Epithelial cell of esophagus (primary cell): ENCODE measurements at places on chromosomes 6 and 20.

GRCh38 chr6:38215225-38215624 is 395.7 kb downstream of the ZFAND3 start:
- DNase-seq: no peak

DNA sequence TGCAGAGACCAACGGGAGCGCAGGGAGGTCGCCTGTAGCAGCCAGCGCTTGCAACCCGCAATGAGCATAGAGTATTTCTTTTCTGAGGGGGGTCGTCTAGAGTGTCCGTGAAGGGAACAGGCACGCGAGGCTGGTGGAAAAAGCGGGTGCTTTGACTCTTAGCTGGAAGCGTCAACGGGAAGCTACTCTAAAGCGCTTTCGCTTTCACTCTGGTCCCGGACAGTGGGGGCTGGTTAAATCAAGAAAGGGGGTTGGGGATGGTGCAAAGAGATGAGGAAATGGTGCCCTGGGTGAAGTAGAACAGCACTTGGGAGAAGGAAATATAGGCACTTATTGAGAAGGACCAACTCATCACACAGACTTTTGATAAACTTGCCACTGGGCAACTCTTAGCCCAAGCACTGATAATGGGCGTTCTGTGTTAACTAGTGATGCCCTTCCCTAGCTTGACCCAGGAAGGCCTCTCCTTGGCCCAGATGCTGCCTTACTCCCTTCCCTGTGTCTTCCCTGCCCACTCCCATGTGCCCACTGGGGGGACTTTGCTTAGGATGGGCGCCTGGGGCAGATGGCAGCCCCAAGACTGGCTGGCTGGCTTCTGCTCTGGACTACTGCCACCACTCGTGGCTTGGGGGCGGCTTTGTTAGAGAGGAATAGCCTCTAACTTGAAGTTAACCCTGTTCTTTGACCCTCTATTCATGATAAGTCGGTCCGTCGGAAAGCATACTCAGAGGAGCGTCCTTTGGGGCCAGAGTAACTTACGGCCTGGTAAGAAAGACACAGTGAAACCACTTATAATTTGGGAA is 585 bp downstream of the PSMB9 start:
- DNase-seq: peak; percentile 16

GRCh38 chr6:115194981-115195638 is 852.3 kb upstream of the HS3ST5 start:
- DNase-seq: no peak

DNA sequence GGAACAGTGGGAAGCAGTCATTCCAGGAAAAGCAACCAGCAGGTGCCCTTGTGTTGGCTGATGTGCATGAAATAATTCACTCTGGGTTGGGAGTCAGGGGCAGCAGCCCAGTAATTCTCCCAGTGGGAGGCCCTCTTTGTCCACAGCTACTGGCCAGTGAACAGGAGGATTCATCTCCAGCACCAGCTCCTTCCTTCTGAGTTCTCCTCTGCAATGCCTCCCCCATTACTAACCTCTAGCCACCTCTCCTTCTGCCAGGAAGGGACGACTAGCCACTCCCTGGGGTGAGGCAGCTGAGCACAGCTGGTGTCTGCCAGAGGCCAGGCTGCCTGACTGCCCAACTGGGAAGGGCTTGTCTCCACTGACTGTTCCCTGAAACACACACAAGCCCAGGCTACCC is 12.5 kb upstream of the R3HDML start:
- DNase-seq: peak; percentile 19

DNA sequence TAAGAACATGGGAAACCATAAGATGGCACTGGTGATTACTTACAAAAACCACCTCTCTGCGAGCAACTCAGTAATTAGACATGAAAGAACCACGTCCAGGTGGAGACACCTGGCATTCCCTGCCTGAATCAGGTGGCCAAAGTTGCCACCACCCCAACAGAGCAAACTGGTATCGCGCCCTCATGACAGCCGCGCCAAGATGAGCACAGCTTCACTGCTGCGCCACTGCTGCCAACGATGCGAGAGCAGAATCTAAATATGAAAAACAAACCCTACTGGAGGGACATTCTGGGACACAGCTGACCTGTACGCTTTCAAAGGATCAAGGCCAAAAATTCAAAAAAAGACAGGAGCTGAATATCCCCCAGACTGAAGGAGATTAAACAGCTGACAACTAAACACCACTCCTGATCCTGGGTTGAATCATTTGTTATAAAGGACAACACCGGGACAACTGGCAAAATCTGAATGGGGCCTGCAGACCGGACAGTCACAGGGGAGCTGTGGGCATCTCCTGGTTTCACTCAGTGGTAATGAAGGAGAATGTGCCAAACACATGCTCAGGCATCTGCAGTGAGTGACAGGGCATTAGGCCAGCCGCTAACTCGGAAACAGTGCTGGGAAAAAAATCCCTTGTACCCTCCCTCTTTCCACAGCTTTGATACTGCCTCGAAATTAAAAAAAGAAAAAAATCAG is 17.4 kb downstream of the CST7 start:
- no peak for DNase-seq

GRCh38 chr20:17229256-17229655 is 2.4 kb downstream of the PCSK2 start:
- no peak for DNase-seq

DNA sequence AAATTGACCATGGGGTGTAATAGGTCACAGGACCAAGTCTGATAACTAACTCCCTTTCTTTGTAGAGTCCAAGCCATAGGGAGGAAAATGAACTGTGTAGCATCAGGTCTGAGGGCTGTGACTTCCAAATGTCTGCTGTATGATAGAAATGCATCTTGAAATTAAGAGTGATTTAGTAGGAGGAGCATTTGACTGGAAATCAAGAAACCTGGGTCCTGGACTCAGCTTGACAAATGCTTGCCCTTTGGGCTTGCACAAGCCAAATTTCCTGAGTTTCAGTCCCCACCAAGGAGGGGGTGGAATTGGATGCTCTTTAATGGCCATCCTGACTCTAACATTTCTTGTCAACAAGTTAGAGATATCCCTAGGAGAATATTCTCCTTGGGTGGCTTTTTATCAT is 187.0 kb downstream of the PDE7B start:
- DNase-seq: no peak

DNA sequence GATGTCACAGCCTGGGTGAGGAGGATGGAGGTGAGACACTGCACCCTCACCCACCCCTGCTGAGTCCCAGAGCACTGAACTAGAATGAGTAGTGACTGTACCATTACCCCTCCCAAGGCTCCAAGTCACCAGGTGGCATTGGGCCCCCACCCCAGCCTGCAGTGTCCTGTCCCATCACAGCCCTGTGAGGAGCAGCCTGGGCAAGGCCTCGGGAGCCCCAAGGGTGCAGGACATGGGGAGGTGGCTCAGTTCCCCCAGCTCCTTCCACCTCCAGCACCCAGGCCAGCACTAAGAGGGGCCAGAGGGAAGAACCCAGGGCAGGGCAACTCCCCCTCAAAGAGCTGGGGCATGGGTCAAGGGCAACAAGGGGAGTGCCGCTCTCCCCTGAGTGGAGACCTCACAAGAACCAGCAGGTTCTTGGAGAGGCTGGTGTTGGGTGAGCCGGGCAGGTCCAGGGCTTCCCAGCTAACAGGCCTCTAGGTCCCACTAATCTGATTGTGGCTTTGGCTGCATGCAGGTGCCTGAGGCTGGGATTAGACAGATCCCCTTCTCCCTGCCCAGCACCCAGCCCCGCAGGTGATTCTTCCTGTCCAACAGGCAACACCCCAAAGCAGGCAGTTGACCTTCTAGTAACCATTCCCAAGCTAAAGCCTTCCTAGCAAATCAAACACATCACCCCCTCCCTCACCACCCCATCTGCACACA is 2.6 kb downstream of the CST4 start:
- DNase-seq: no peak

GRCh38 chr6:98777762-98778161 is 56.6 kb upstream of the POU3F2 start:
- no peak for DNase-seq

- DNase-seq: no peak
Observed at GRCh38 chr20:36493051-36493800, 48.1 kb upstream of the MYL9 start.
